ENCODE measurements at places on chromosomes 11 and 22.

GRCh38 chr11:92227230-92227814, 2.7 kb downstream of the FAT3 start:
- no peak for DNase-seq

DNA sequence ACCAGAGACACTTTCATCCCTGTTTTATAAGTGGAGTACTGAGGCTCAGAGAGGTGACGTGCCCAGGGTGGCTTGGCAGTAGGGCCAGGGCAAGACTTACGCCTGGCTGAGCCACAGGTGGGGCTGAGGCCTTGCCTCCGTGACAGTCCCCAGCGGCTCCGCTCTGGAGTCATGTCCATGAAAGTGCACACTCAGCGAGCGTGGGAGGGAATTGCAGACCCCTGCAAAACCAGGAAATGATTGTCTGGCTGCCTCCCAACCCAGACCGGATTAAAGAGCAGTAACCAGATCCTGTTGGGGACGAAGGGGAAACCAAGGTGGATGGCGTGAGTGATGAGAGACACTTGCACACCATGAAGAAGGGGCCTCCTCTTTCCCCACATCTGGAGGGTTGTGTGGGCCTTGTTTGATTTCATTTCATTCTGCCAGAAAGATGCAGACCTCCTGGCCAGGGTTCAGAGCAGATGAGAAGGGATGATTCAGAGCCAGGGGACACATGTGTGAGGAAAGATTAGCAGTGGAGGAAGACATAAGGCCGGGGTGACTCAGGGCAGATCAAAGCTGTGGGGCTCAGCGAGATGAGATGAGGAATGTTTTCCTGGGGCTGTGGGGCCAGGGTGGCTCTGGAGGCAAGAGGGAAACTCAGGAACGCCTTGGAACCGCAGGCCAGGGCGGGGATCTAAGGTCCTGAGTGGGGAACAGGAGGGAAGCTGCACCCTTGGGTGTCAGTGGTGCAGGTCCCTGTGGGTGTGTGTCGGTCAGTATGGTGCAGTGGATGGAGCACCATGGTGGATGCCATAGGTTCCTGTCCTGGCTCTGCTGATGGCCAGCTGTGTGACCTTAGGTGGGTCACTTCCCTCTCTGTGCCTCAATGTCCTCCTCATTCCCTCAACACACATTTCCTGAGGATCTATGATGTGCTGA, 29.9 kb upstream of the LRRC32 start:
- DNase-seq: no peak

DNA sequence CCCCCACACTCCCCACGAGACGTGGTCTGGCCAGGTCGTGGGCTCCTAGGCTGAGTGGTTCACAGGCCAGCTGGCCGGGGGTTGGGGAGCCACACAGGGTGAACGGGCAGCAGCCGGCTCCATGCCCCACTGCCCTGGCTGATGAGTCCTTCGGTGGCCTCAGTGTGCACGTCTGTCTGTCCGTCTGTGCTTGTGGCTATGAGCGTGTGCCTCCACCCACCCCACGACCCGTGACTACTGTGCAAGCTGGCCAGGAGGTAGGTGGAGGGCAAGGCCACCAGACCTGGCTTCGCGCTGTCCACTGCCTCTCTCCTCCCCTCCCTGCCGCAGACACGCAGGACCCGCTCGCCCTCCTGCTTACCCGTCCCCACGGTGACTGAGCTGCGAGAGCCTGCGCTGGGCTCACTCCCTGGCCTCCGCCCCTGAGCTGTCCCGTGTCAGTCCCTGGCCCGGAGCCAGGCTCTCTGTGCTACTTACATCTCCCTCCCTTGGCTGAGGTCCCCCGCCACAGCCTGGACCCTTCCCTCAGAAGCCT, 14.1 kb downstream of the CSDC2 start:
- DNase-seq: no peak

DNA sequence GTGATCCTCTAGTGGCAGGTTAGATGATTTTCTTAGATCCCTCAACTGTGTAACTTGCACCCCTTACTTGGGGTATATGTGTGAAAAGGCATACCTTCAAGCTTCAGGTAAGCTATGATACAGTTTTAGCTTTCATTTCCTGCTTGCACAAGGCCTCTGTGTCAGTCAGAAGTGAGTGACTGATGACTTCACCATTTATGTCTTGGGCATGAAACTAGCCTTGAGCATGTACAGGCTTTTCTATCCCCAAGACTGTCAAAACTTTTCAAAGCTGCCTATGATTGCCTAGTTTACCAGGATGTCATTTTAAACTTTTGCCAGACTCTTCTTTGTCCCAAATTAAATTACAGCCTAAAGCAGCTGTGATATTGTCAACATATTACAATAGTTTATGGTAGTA, 286.1 kb upstream of the CNTN5 start:
- no peak for DNase-seq

- DNase-seq: no peak
Measured at GRCh38 chr11:14567064-14567651, 47.0 kb upstream of the PSMA1 start.

GRCh38 chr11:123577081-123577598, 77.3 kb downstream of the SCN3B start:
- DNase-seq: peak; percentile 47

- no peak for DNase-seq
Measured at GRCh38 chr11:122742301-122743018, 86.9 kb downstream of the UBASH3B start.

DNA sequence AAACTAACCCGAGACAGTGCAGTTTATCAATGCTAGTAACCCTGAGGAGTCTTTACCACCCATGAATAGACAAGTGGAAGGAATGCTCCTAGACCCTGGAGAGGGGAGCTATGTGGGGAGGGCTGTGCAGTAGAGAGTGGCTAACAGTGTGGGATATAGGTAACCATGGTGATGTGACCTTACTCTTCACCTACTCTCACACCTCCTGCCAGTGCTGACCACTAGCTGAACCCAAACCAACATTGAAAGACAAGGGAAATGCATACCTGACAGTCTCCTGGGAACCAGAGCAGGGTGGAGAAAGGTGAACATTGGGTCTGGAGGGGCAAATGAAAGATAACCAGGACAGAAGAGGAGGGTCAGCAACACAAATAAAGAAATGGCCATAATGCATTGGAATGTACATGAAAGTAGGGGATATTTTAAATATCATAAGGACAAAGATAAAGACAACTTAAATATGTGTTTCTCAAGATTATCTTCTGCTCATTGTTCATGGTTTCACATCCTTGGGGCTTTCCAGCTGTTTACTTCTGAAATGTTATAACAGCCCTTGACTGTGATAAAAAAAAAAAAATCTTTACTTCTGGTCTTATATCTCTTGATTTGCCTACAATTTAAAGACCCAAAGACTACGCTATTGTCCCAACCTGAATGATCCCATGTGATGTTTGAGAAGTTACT, 983.3 kb upstream of the TENM4 start:
- no peak for DNase-seq

DNA sequence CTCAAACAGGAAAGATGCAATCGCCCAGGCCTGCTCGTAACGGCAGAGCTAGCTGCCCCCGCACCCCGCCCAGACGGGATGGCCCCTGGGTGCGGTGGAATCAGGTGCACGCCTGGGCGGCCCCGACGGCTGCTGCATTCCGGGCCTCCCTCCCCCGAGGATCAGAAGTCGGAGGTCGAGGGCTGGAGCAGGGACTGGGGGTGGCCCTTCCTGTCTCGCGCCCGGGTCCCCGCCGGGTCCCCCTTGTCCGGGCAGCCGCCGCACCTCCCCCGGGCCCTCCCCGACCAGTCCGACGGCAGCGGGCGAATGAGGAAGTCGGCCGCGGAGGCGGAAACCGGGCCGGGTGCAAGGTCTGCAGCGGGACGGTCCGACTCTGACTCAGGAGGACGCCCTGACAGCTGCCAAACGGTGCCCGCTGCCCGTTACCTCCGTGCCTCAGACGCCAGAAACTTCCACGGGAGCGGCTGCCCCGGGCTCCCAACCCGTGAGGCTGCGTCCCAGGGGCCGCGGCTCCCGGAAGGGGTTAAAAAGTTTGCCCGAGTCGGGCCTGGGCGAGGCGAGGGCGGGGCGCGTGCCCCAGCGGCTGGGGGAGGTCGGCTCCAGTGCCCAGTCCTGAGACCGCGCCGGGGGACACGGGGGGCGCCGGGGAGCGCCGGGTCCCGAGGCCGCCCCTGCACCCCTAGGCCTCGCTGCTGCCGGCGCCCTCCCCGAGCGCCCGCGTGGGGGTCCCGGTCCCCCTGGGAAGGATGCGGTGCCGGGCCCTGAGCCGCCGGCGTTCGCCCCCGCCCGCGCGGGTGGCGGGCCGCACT, 663 bp downstream of the MYH9 start:
- no peak for DNase-seq

DNA sequence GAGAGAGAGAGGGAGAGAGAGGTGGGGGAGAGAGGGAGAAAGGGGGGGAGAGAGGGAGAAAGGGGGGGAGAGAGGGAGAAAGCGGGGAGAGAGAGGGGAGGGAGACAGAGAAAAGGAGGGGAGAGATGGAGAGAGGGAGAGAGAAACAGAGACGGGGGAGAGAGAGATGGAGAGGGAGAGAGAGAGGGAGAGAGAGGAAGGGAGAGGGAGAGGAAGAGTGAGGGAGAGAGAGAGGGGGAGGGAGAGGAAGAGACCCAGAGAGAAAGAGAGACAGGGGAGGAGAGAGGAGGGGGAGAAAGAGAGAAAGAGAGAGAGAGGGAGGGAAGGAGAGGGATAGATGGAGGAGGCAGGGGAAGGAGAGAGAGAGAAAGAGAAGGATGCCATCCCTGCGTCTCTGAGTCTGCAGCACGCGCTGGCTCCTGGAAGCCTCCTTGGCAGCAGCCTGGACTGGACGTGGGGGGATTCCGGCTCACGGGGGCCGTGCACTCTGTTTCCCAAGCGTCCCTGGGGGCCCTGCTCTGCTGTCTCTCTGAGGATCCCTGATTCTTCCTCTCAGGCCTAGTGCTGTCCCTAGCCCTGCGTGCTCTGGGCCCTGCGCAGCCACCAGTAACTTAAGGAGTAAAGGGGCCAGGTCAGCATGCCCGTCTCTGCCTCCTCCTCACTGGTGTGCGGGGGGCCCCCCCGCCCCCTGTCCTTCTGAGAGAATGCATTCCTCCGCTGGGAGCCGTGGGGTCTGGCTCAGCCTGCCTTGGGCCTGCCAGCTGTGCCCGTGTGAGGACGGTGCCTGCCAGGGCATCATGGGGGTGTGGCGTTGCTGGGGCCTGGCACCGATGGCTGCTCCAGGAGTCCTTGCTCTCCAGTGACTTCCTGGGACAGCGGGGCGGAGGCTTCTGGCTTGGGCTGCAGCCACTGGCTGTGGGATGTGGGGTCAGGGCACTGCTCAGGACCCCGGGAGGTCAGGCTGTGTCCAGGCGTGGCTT, 429.5 kb downstream of the TBC1D22A start:
- no peak for DNase-seq

- no peak for DNase-seq
Measured at GRCh38 chr11:119560961-119561360, 138.0 kb upstream of the THY1 start.

DNA sequence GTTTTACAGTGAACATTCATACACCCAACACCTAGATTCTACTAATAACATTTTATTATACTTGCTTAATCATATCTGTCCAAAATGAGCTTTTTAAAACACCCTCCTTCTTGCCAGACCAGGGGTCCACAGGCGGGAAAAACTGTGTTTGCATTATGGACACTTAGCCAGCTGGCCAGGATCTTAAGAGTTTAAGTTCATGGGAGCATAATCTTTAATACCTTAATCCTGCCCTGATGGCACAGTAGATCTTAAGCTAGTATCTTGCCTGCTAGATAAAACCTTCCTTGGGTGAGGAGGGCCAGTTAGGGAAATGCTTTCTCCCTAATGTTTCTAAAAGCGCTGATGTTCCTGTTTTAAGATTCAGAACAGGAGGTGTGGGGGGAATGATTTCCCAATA, 13.1 kb upstream of the CCDC134 start:
- DNase-seq: no peak

DNA sequence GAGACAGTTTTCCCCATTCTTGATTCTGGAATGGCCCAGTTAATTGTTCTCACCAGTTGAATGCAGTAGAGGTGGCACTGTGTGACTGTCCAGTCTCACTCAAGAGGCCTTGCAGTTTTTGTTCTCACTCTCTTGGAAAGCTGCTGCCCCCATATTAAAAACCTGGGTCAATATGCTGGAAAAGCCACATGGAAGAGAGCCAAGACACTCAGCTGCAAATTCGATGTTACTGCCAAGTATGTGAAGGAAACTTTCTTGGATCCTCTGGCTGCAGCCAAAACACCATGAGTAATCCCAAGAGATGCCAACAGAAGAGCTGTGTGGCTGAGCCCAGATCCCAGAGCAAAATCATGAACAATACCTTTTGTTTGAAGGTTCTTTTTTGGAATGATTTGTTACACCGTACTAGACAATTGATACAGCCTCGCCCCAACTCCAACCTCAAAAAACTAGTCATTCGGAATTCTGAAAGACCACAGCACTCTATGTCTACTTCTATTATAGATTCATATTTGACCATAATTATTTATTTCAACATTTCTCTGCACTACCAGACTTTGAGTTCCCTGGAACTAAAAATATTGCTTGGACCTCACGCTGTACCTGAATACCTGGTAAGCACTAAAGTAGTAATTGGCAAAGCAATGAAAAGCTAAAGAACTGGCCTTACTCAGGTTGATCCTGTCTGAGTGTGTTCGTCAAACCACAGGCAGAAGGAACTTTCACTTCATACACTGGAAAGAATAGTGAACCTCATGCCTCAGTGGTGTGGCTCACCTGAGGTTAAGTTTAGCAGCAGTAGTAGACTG, 378.8 kb downstream of the ETS1 start:
- DNase-seq: no peak

GRCh38 chr11:39363571-39363970, 2095.9 kb downstream of the LRRC4C start:
- no peak for DNase-seq

DNA sequence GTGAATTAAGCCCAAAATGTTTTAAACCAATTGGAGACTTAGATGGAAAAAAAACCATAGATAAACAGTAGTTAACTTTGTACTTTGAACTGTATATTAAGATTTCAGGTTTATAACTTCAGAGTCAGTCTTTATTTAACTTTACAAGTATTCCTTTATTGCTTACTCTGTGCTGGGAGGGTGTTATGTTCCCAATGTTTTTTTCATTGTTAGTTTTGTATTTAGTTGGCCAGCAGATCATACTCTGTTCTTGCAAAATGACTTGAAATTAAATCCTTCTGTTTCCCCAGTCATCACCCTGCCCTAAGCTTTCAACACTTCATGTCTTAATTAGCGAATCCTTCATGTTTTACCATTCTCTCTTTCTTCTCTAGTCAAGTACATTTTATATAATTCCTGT, 25.3 kb downstream of the SIK2 start:
- DNase-seq: no peak
